ENCODE measurements at places on chromosomes 1 and 21.

GRCh38 chr1:245590726-245591125, 435.9 kb downstream of the KIF26B start:
- DNase-seq, result no peak

GRCh38 chr1:16181887-16182719, 26.2 kb upstream of the EPHA2 start:
- peak; percentile 73 for DNase-seq

DNA sequence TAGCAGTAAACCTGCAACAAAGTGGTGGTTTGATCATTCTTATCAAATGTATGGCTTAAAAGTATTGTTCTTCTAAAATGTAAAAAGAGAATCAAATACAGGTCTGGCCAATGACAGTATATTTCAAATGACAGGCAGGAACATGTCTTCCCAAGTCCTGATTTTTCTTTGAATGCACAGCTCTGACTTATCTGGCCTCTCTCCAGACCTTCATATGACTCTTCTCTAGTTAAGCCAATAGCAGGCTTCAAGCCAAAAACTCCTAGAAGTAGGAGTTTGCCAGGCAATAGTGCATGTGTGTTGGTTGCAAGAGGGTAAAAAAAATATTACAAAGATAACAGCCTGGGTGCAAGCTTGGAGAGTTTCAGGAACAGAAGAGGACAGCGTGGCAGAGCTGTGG, 345.5 kb downstream of the SMYD3 start:
- peak; percentile 38 for DNase-seq

- DNase-seq, result no peak
These were observed 84.7 kb upstream of the HIVEP3 start for GRCh38 chr1:42003433-42003832.

DNA sequence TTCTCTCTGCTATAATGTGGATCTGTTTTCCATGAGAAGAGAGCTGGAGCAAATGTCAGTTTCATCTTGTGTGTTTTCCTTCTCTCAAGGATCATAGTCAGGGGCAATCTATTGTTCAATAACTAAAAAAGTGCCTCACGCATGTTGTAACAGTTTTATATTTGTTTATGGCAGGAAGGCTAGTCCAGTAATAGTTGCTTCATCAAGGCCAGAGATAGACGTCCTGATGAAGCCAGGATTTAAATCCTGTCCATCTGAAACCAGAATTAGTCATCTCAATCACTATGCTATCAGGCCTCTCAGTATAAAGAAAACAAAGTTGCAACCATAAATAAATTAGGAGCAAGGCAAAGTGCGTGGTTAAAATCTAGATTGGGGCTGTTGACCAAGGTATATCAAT, 30.2 kb upstream of the DUSP10 start:
- no peak for DNase-seq

GRCh38 chr1:240285540-240285939, 193.9 kb downstream of the FMN2 start:
- DNase-seq, result no peak

- DNase-seq, result no peak
These were observed 22.6 kb downstream of the FMO5 start for GRCh38 chr1:147202576-147202975.

- no peak for DNase-seq
These were observed 9.0 kb upstream of the PLCH2 start for GRCh38 chr1:2466958-2467554.

GRCh38 chr1:76079475-76080227, 5.1 kb downstream of the ST6GALNAC3 start:
- DNase-seq, result no peak

GRCh38 chr1:210475321-210475720, 146.6 kb downstream of the HHAT start:
- no peak for DNase-seq

DNA sequence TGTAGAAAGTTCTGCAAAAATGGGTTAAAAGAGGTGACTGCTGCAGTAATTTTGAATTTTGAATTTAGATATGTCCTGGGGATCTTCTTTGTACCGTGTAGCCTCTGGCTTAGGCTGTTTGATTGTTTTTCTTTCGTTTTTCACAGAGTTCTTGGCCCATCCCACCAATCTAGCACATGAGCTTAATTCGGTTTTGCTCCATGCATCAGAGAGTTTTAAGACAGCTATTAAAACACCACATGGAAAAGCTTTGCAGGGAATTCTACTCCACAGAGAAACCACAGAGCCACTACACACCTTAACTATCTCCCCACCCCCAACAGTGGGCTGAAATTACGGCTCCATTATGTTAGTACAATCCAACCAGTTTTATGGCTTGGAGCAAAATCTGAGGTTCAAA, 25.5 kb downstream of the SPAG17 start:
- DNase-seq, result no peak

- DNase-seq, result no peak
These were observed 14.9 kb upstream of the SSBP3 start for GRCh38 chr1:54421101-54421504.

DNA sequence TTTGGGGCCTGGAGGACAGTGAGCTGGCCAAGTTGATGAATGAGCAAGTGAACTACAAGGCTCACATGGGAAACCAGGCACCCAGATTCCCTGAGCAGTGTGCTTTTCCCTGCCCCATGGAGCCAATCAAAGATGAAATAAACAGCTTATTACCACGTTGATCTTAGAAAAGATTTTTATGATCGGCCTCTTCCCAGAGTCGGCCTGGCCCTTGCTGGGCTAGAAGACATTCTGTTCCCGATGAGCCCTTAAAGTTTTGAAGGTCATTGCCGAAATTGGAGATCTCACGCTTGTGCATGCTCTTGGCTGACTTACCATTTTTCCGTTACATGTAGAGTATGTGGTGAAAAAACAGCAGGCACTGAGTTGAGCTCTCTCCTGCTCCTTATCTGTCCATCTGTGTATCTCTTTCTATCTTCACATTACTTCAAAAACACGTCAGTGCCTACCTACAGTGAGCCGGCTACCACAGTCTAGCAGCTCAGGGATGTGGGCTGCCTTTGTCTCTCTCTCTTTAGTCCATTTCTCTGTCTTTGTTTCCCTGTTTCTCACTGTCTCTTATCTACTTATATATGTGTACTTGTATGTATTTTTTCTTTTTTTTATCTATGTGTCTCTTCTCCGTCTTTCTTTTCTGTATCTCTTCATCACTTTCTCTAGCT, 248.8 kb upstream of the USP24 start:
- DNase-seq, result no peak

DNA sequence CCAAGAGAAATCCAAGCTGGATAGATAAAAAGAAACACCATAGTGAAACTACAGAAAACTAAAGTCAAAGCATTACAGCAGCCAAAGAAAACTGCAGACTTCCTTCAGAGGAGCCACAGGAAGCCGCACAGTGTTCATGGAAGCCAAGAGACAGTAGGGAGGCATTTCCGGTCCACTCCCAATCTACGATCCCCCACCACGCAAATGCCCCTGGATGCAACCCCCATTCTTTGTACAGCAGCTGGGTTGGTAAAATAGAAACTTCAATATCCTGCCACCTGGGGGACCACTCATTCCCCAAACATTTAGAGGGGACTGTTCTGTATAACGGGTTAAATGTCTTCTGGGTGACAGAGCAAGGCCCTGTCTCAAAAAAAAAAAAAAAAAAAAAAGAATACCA, 43.9 kb upstream of the TSPEAR start:
- no peak for DNase-seq

DNA sequence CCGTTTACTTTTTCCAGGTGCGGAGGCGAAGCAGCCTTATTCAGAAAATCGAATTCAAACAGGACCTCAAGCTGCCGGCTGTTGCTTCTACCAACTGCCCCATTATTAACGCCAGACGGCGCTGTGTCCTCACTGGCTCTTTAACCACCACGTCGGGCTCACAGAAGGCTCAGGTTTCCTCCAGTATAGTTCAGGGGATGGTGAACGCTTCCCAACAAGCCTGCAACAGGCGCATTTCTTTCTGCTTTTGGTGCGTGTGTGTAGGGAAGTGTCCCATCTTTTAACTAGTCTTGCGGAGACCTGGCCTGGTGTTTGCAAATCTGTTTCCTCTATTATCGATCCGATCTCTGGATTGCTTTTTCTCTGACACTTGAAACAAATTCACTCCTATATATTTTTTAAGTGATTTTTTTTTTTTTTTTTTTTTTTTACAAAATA, 791 bp upstream of the STUM start:
- DNase-seq, result peak; percentile 67

DNA sequence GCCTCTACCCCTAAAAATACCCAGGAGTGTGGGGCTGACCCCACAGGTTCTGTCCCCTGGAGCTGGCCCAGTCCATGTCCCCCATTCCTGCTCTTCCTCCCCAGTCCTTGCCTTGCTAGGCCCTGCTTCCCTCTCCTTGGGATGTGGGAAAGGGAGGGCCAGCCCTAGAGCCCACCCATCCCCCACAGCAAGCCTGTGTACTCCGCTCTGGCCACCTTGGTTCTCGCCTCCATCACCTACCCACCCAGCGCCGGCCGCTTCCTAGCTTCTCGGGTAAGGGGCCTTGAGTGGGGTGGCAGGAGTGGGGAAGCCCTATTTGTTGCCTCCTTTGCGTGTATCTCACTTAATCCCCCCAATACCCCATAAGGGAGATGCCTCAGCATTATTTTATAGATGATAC, 6.7 kb downstream of the CLCNKB start:
- DNase-seq, result no peak

GRCh38 chr1:39735731-39736130, 3.0 kb upstream of the PPIE start:
- no peak for DNase-seq

DNA sequence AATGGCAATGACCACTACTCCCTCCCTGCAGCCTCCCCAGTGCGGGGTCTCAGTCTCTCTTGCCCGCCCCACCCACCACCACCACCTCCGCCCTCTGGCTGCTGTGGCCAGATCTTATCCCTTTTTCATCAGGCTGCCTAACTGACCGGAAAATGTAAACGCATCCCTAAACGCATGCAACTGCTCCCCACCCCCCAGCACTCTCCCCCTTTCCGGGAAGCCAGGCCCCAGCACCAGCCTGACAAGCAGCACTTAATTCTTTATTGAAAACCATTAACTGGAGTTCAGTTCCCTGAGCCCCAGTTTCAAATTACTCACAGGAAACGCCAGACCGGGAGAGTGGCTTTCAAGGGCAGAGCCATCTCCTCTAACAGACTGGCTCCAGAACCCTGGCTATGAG, 147.7 kb downstream of the DMRTA2 start:
- DNase-seq, result no peak
